ENCODE measurements at places on chromosomes 16 and 17.

DNA sequence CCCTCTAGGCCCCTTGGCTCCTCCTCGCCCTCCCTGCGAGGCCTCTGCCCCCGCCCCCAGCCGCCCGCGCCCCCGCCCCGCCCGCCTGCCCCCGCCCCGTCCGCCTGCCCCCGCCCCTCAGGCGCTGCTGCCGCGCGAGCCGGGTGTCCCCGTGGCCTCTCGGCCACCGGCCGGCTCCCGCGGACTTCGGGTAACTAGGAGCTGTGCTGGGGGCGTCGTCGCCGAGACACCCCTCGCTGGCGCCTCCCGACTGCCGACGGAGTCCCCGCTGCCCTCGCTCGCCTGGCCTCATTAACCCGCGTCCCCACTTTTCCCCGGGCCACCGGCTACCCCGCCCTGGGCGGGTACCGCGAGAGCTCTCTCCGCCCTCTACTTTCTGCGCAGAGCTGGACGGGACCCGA lies at the start of gene TLCD1:
Gene TLCD1, minus strand, starts transcription at position 8 of the 401 bp plus-strand sequence. CDS start 136 bp downstream, outside the sequence.
- peak; percentile 63 for DNase-seq

GRCh38 chr16:55817236-55817912 lies 15.5 kb downstream of the CES1 start:
- no peak for DNase-seq

DNA sequence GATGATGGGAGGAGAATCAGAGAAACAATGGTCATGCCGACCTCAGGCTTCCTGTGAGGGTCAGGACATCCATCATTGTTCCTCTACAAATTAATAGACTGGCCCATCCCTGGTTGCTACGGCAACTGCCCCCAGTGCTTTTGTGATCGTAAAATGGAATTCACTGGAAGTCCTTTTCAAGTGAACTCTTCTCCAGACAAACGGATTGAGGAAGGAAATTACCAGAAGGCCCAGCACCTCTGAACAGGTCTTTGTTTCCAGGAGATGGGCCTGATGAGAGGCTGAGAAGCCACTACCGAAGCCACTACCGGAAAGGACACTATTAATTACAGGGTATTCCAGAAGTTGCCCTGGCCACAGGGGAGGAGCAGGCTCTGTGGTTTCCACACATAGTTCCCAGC lies 126.0 kb downstream of the MGAT5B start:
- no peak for DNase-seq

- no peak for DNase-seq
Observed at GRCh38 chr17:62630365-62631085, 3.1 kb downstream of the MRC2 start.

DNA sequence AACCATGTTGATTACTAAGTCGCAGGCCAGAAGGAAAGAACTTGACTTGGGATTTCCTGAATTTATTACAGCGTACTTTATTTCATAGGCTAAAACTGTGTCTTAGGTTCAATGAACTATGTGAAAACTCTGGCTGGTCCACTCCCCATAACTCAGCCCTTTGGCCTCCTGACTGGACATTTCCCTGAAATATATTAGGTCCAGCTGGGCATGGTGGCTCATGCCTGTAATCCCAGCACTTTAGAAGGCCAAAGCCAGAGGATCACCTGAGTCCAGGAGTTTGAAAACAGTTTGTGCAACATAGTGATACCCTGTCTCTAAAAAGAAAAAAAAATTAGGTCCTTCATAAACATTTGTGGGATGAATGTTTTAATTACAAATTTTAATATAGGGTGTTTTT lies 97.0 kb downstream of the CYLD start:
- no peak for DNase-seq

- no peak for DNase-seq
Observed at GRCh38 chr17:330993-331701, 21.5 kb downstream of the RPH3AL start.

- no peak for DNase-seq
Observed at GRCh38 chr17:77366558-77367245, 225.9 kb downstream of the SEC14L1 start.

DNA sequence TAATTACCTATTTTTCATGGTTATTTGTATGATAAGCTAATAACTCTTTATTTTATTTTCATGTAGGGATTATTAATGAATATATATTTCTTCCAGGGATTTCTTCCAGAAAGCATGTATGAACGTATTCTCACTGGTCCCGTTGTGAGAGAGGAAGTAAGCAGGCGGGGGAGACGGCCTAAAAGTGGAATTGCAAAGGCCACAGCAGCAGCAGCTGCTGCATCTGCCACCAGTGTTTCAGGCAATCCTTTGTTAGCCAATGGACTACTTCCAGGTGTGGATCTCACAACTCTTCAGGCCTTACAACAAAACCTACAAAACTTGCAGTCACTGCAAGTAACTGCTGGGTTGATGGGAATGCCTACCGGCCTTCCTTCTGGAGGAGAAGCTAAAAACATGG lies 110.3 kb upstream of the RBL2 start:
- DNase-seq: no peak

- no peak for DNase-seq
Observed at GRCh38 chr17:71799657-71800056, 321.2 kb upstream of the SOX9 start.

DNA sequence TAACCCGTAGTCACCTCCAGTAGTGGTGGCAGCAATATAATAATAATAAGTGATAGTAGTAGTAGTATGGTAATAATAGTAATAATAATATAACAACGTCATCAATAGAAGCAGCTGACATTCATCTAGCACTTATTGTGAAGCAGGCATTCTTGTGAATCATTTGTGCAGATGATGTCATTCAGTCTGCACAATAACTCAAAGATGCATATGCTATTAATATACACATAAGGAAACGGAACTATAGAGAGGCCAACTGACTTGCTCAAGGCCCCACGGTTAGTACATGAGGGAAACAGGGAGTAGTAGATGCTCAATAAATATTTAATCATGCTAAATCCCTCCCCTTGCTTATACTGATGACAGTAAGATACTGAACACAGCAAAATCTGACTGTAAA lies 35.4 kb upstream of the GAN start:
- DNase-seq: no peak

GRCh38 chr16:72264771-72265170 lies 92.8 kb upstream of the PMFBP1 start:
- no peak for DNase-seq

DNA sequence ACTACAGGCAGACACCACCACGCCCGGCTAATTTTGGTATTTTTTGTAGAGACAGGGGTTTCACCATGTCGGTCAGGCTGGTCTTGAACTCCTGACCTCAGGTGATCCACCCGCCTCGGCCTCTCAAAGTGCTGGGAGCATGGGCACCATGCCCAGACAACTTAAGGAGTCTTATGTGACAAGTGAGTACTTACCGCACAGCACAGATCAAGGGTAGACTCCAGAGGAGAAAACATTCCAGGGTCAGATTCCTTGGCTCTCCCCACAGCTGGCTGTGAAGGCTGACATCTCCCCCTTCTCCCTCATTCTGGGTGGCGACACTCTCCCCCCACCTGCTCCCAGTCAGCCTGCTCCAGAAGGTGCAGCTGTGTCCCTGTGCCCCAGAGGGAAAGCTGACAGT lies 10.6 kb downstream of the ZSCAN10 start:
- DNase-seq: no peak

GRCh38 chr17:73588891-73589290 lies 55.4 kb downstream of the SDK2 start:
- DNase-seq: peak; percentile 80

DNA sequence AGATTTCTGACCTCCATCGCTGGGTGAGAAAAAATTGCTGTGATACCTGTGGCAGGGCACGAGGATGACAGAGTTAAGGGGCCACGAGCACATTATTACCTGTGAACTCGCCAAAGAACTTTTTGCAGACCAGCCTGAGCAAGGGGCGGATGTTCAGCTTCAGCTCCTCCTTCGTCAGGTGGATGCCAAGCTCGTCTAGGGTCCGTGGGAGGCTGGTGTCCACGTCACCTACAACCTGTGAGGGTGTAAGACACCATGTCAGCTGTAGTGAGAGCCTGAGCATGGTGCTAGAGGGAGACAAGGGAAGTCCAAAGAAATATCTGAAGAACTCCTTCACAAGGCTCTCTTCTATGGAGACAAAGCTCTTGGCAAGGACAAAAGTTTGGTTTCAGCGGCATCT lies 17.1 kb downstream of the HIGD1B start:
- DNase-seq: no peak

- DNase-seq: no peak
Observed at GRCh38 chr17:303168-303567, 49.4 kb downstream of the RPH3AL start.

DNA sequence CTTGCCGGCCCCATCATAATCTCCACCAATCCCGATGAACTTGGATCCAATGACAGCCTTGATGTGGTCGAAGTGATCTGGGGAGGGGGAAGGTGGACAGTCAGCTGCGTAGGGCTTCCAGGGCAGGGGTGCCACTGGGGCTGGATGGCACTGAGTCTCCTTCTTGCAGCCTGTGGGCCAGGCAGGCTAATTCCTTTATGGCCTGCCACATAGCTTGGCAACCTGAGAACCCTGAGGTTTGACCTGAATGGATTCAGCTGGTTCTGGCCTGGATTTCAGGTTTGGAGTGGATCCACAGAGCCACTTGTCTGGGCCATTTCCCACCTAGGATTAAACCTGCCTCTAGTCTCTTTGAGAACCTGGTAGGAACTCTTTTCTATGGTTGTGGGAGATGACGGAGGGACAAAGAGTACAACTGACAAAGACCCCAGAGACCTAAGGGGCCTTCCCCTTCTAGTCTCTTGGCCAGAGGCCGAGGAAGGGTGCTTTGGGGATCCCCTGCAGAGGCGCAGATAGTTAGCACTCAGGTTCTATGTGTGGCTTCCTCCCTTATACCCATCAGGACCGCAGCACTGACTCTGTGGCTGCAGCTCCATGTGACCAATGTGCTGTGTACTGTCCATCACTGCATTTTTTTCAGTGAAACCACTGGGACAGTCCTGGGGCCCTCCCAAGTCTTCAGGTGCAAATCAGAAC lies 9.2 kb upstream of the DPEP3 start:
- DNase-seq: no peak

- DNase-seq: no peak
Observed at GRCh38 chr17:49224198-49224996, 6.2 kb downstream of the PHOSPHO1 start.

GRCh38 chr17:82090549-82091263 lies 7.3 kb downstream of the FASN start:
- DNase-seq: no peak

DNA sequence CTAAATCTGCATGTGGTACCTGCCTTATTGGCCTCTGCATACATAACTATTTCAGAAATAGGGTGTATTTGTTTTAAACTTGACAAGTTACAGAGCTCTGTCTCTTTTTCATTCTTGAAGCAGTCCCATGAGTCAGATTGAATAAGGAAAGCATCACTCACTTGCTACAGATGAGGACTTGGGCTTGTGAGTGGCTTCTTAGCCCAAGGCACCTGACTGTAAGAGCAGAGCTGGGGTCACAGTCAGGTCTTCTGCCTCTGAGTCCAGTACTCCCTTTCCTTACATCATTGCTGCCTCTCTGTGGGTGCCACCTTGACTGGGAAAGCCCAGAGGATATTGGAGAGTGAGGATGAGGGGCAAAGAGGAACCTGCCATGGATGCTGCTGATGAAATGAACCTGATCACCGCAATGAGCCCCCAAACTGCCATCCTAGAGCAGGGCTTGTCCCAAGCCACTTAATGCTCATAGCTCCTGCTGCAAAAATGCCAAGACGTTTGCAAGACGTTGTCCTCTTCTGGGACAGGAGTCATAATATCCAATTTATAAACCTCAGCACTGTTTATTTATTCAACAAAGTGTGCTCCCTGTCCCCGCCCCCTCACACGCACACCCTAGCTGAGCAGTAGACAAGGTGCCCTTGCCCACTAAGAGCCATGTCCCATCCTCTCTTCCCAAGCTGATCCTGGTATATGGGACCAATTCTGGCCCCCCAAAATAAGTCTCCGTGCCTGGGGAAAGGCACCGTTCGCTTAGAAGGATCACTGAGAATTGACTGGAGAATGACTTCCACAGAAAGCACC lies 74.1 kb downstream of the CCDC182 start:
- no peak for DNase-seq

DNA sequence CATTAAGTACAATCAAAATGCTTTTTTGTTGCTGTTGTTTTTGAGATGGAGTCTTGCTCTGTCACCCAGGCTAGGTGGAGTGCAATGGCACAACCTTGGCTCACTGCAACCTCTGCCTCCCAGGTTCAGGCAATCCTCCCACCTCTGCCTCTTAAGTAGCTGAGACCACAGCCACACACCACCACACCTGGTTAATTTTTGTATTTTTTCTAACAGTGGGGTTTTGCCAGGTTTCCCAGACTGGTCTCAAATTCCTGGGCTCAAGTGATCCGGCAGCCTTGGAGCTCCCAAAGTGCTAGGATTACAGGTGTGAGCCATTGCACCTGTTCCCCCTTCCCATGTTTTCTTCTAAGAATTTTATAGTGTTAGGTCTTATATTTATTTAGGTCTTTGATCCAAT lies 4.9 kb upstream of the ABAT start:
- DNase-seq: no peak

DNA sequence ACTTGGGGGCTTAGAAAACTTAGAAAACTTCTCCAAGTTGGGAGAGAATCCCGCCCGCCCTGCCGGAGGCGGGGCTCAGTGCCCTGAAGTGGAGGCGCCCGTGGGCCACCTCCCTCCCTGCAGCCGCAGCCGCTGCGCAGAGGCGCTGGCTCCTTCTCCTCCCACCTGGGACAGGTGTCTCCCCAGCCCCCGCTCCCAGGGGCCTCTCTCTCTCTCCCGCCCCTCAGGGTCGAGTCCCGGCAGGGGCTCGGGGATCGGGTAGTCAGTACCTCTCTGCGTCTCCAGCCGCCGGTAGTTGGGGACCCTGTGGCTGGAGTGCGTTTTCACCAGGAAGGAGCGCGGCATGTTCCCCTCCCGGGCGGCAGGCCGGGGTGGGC lies 257 bp downstream of the SNAI3 start:
- peak; percentile 76 for DNase-seq

DNA sequence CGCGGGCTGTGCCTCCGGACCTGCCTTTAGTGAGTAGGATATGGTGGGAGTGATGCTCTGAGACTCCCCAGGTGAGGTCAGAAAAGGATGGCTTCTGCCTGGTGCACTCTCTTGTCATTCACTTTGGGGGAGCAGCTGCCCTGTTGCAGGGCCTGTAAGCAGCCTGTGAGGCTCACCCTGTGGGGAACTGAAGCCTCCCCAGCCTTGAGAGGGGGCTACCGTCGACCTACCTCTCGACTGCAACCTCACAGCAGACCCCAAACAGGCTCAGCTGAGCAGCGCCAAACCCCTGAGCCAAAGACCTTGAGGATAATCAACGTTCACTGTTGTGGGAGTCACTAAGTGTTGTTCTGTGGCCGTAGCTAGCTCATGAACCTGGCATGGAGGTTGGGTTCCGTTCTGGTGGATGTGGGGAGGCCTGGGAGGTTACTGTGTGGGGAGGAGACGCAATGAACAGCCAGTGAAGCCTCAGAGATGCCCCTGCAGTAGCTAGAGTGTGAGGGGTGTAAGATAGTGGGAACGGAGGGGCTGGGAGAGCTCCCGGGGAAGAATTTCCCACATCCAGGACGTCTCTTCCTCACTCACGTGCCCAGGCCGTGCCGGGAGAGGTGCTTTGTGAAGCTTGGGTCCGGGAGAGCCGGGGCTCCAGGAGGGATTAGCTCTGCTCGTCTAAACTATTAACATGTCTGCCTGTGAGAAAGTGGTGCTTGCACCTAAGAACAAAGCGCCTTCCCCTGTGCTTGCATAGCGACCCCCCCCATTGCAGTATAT lies 38.8 kb downstream of the METRNL start:
- DNase-seq: no peak

All from NCI-H1436 (cell line).